Activated T-cell treated with anti-CD3 and anti-CD28 coated beads, Interleukin-2, amount 50 U/mL, for 24 hours (primary cell): ENCODE measurements at places on chromosomes 6 and 20.

DNA sequence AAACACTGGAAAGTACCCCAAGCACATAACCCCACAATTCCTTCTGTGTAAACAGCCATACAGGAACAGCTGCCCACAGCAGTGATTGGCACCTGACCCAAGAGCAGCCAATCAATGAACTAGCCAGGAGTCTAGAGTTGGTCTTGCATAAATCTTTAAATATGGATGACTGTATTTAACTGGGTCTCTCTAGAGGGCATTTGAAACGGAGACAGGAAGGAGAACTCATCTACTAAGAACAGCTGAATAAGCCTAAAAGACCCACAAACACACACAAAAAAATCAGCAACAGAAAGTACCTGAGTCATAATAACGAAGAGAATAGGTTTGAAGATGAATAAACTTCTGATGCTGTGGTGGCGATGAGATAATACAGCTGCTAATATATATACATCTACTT is 49.0 kb upstream of the ASF1A start:
- no peak for DNase-seq

GRCh38 chr6:47734831-47735481 is 36.6 kb downstream of the ADGRF4 start:
- no peak for DNase-seq

- no peak for DNase-seq
Measured at GRCh38 chr6:163729127-163729872, 314.8 kb downstream of the QKI start.

DNA sequence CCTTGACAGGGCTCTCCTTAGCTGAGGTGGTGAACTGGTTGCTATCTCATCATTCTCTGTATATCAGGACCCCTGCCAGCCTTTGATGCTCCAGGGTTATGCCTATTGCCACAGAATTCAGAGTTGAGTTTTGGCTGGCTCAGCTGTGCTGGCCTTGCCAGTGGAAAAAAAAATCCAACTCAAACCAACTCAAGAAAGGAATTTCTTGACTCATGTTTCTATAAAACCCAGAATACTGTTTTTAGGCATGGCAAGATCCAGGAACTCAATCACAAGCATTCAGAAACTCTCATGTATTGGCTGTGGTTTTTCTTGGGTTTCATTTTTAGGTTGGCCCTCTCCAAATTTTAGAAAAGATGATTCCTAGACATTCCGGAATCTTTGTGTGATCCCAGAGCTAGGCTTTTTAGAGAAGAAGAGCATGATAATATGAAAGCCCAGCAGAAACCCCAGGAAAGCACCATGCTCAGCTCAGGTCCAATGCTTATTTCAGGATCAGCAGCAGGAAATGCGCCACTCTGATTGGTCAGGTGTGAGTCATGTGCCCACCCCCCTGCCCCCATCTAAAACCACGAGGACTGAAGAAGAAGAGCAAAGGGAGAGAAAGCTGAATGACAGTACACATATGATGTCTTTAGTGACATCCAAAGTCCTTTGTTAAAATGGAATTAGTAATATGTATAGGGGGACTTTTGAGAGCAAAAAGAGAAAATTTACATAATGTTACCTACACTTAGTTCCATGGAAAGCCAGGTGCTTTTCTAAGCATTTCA is 122.9 kb downstream of the RNF144B start:
- DNase-seq = no peak

GRCh38 chr20:57390604-57391438 is at the start of gene RBM38:
TSS of gene RBM38 (plus strand) at chr20:57391396. CDS start at chr20:57391582, 186 bp downstream.
- DNase-seq = peak; percentile 89

DNA sequence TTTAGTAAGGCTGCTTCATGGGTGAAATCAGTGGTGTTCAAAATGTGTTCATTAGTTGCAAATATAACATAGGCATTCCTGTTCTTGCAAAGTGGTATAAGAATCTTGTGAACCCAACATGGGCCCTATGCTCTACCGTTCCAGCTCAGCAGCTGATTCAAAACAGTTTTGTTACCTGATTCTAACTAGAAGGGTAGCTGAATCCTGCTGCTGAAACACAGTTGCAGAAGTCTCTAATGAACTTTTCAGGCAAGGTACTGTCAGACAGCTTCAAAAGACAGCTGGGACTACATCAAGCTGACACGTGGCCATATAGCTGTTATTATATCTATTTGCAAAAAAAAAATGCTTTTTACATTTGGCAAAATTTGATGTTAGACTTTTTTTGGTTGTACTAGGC is 22.7 kb downstream of the THEMIS start:
- no peak for DNase-seq

- peak; percentile 62 for DNase-seq
Measured at GRCh38 chr6:193773-194310, 98.4 kb upstream of the DUSP22 start.

DNA sequence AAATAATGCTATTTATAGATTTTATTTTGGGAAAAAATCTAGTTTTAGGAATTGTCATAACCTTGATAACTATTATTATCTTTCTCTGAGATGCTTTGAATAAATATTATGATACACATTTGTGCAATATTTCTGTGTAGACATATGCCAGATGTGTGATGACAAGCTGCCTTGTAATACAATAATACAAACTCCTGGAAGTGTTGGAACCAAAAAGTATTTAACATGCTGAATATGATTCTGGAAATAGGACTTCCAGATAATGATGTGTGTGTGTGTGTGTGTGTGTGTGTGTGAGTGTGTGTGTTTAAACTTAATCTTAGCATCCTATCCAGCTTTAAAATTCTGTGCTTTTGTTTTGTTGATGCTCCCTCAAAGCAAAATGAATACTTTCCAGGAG is 233.6 kb downstream of the ADGRB3 start:
- no peak for DNase-seq

DNA sequence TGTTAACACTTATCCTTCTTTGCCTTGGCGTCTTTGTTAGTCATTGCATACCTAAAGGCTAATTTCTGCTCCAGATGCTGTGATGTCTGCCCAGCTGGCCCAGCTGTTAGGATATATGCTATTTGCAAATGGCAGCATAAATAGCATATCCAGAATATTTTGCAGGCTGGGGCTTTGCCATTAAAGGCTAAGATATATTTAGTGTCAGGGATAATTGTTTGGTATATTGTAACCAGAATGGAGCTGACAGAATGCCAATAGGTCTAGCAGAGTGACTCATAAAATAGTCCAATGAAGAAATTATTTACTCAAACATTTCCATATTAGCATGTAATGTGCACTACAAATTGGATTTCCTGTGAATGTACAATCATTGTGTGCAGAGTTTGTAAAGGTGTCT is 584.1 kb upstream of the FLRT3 start:
- DNase-seq = no peak

GRCh38 chr6:56909115-56909907 is 45.6 kb upstream of the BEND6 start:
- no peak for DNase-seq

- no peak for DNase-seq
Measured at GRCh38 chr6:35441205-35441604, 10.9 kb upstream of the FANCE start.

DNA sequence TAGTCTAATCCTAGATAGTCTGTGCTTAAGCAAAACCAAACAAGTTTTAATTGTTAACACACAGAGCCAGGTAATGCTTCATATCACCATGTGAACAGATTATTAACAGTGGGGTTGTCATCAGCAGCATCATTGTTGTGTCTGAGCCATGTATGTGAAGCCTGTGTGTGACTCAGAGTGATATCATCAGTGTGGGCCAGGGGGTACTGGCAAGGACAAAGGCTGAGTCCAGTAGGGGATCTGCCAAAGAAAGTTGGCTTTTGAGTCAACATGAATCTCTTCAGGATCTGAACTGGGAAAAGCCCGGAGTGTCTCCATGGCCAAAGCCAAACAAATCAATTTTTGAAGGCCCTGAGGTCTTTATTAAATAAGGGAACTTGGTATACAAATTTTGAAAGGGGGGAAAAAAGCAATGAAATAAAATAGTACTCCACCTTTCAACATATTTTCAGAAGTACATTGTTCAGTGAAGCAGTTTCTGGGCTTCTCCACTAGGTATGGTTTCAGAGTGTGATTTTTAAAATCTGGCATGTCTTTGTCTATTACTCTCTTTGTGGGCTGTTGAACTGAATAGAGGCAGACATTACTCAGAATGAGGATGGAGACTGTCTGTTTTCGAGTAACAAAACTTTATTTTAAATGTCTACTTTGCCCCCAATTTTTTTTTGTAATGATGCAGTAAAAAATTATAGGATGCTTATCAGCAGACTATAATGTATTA is 444.2 kb upstream of the JAG1 start:
- no peak for DNase-seq

DNA sequence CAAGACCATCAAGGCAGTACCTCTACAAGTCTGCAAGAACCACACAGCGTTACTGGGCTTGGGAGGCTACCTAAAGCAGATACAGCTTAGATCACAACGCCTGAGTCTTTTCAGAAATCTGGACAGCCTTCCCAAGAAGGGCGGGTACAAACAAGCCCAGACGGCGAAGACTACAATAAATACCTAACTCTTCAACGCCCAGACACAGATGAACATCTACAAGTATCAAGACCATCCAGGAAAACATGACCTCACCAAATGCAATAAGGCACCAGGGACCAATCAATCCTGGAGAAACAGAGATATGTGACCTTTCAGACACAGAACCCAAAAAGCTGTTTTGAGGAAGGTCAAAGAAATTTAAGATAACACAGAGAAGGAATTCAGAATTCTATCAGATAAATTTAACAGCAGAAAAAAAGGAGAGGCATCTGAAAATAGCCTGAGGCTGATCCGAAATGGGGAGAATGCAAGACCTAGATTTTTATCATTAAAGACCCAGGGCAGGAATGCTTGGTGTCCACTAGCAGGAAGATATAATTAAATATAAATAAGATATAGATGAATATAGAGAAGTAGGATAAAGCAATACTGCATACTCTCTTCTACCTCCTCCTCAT is 131.7 kb upstream of the COL21A1 start:
- DNase-seq = no peak

- no peak for DNase-seq
Measured at GRCh38 chr20:38888059-38888831, 38.0 kb upstream of the FAM83D start.

- DNase-seq = no peak
Measured at GRCh38 chr6:128757961-128758360, 125.0 kb upstream of the LAMA2 start.

DNA sequence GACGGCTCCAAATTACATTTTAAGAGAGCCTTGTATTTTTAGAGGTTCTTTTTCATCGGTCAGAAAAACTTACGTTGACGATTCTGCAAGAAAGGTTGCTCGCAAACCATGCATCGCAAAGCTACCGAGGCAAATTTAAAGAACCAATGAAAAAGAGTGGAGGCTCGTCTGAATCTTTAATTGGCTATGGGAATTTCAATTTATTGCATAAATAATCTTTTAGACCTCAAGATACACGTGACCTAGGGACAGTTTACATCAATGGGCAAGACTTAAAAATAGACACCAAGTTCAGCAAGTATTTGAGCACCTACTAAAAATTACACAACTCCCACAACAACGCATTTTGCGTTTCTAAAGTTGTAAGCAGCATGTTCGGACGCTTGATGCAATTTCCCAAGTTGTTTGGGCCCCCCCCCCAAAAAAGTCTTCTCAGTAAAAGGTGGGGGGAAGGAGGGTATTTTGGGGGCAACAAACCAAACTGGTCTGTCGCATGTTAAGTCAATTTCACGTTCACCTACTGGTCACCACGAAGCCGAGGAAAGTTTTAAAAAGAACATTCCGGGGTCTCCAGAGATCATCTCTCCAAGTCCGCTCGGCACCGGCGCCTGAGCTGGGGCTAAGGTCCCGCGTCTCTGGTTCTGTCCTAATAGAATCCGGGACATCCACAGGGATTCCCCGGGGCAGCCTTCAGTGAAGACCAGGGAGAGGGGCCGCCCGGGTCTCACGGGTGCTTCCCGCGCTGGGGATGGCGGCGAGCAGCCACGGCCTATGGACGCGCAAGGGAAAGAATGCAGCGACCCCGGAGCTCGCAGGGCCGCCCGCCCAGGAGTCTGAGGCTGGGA is 851 bp downstream of the SNX5 start:
- DNase-seq = no peak

DNA sequence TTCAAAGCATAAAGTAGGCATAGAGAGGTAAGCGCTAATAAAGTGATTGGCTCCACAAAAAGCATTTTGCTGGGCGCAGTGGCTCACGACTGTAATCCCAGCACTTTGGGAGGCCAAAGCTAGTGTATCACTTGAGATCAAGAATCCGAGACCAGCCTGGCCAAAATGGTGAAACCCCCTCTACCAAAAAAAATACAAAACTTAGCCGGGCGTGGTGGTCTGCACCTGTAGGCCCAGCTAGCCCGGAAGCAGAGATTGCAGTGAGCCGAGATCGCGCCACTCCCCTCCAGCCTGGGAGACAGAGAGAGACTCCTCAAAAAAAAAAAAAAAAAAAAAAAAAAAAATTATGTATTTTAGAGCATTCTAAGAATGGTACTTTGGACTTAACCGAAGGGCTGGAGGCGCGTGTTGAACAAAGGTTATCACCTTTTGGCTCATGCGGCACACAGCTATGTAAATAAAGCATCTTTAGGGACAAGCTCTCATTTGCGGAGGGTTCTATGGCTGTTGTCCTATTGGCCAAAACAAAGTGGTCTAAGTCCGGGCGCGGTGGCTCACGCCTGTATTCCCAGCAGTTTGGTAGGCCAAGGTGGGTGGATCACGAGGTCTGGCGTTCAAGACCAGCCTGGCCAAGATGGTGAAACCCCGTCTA is 17.4 kb downstream of the HFE start:
- DNase-seq = no peak

GRCh38 chr20:10434832-10435812 is at the start of gene SLX4IP:
TSS of gene SLX4IP (plus strand) at chr20:10435305. CDS start at chr20:10458205, 22,900 bp downstream.
- DNase-seq = peak; percentile 86

- no peak for DNase-seq
Measured at GRCh38 chr6:71486461-71486860, 197.8 kb downstream of the OGFRL1 start.

DNA sequence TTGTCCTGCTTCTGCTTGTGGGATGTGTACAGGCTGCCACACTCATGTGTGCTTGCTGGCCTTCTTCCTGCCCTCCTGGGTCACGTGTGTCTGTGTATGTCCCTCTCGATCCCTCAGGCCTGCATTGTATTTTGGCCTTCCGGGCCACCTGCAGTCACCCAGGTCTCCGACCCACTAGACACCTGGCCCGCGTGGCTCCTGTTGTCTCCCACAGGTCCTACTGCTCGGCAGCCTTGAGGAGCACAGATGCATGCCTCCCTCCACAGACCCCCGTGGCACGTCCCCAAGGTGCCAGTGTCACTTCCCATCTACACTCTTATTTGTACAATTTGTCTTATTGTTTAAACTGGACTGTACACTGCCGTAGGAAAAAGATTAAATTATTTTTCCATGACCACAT is 43.1 kb downstream of the FOXC1 start:
- DNase-seq = no peak

DNA sequence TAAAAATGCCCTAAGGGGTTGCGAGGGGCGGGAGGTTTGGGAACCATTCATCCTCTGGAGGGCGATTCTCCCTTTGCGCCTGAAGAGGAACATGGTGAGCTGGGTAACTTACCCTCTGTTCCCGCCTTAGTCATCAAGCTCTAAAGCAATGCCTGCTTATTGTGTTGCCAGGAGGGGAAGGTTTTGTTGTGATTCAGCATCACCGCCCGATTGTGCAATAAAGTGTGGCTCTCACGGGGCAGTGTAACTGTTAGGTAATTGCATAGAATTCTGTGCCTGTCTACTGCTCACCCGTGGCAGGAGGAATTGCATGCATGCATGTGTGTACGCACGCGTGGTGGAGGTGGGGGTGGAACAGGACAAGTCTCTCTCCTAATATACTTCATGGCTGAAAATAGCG is 95.5 kb upstream of the AGPAT4 start:
- DNase-seq = no peak
